ENCODE measurements at places on chromosomes 5 and 9.

GRCh38 chr9:2874001-2874750, 30.3 kb upstream of the PUM3 start:
- no peak for DNase-seq

GRCh38 chr9:86997156-86997555, 49.9 kb upstream of the GAS1 start:
- no peak for DNase-seq

- no peak for DNase-seq
These were observed 43.8 kb downstream of the WDR36 start for GRCh38 chr5:111135946-111136345.

- no peak for DNase-seq
These were observed 56.7 kb downstream of the PIK3R1 start for GRCh38 chr5:68272289-68272688.

DNA sequence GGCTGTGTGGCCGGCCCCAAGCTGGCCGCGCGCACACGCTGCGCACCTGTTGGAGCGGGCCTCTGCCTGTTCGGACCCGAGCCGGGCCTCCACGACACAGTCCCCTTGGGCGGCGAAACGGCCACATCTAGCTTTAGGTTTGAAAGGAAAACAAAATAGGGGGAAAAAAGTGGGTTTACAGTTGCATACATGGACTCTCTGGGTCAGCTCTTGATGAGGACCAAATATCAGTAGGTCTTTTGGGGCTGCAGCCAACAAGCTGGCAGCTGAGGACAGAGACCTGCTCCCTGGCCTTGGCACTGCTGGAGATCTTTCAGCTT, 20.7 kb downstream of the IGIP start:
- no peak for DNase-seq

- DNase-seq = no peak
These were observed 32.1 kb upstream of the SLC6A3 start for GRCh38 chr5:1477341-1477740.

DNA sequence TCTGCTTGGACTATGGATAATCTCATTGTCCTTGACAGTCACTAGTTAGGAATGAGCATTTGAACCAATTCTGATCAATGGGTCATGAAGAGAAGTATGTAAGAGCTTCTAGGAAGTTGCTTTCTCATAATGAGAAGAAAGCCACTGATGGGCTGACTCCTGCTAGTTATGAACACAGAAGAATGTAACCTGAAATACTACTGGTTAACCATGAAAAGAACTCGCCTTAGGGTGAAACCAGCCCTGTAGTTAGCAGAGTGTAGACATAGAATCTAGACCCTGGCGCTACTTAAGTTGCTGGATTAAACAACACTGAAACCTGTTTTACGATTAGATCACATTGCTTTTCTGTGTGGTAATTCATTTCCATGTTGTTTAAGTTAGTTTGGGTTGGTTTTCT, 26.6 kb downstream of the SLF1 start:
- DNase-seq = no peak

DNA sequence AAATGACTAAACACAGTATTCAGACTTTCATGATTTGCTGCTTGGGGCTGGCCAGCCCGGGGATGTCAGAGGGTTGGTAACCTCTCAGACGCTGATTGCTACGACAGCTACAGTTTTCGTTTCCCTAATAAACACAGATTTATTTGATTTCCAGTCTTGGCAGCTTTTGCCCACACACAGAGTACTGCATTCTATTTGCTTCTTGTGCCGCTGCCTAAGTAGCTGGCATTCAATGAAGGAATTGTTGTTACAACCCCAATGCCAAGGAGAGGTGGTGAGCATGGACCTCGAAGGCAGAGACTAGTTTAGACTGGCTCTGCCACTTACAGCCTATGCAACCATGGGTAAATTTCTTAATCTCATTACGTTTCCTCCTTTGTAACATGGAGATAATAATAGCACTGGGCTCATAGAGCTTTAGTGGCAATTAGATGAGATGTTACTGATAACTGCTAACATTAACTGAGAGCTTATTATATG, 247.1 kb upstream of the PANK3 start:
- DNase-seq = no peak

GRCh38 chr5:116911074-116911473, 336.5 kb upstream of the SEMA6A start:
- DNase-seq = no peak

- DNase-seq = no peak
These were observed 23.8 kb upstream of the SPTAN1 start for GRCh38 chr9:128528445-128529160.

DNA sequence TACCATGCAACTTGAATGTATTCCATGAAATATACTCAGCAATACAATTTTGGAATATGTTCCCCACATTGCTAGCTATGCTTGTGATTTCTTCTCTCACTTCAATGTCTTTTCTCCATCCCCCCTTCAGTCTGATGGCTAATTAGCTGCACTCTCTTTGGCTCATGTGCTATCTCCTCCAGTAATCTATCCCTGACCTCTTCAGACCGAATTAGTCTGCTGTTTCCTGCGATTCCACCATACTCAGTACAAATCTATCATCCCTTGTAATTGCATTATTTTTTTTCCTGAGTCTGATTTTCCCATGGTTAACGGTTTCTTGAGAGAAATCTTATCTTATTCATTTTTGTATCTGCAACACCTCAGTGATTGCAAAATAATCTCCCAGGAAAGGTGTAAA, 360.7 kb upstream of the CDH10 start:
- DNase-seq = no peak

DNA sequence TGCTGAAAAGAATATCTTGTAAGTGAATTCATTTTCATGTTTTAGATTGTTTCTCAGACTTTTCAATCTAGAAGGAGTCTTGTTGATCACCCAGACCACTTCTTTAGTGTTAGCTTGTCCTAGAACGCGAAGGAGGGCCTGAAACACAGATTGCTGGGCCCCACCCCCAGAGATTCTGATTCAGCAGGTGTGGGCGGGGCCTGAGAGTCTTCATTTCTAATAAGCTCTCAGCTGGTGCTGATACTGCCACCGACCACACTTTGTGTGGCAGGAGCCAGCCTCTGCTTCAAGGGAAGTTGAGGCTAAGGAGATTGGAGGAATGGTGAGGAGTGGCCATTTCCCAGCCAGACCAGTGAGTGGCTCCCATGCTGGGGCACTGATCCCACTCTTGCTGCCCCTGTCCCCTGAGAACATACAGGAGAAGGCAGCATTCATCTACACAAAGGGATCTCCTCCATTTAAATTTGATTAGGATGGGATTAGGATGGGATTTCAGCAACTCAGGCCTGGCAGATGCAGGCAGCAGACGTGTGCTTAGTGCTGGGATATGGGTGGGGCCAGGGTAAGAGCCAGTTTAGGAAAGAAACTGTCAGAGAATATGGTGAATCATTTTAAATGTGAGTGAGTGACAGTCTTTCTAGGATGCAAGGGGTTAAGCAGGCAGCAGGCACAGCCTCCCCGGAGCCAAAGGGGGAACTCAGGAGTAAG, 35.9 kb downstream of the ZNF618 start:
- no peak for DNase-seq

Data from CD4-positive, alpha-beta T cell (primary cell).